Suppressor macrophage (primary cell): ENCODE measurements at places on chromosomes 3 and 15.

DNA sequence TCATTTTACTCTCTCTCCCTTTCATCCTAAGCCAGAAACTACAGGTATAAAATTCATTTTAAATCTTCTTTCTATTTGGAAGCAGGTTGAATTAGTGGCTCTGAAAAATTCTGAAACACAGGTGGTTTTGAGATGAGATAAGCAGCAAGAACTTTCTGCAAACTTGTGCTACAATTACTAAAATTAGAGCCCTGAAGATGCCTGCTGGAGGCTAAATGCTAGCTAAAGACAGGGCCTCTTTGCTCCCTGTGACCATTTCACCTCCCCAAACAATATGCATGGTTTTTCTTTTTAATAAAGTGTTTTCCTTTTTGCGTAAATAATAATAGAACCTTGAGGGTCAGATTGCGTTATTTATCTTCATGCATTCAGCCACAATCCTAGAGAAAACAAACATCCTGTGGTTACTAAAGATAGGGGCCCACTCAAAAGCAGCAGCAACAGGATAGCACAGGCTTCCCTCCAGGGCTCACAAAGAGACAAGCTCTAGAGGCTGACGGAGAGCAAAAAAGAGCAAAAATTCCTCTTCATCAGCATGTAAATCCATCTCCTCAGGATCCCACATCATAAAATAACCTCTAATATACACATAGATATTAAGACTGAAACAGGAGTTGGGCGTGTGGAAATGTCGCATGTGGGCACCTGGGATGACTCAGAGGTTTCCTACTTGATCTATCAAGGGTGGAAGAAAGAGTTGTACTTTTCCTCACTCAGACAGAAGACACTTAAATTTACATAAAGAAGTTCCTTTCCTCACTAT lies 26.5 kb upstream of the CP start:
- DNase-seq, result no peak

DNA sequence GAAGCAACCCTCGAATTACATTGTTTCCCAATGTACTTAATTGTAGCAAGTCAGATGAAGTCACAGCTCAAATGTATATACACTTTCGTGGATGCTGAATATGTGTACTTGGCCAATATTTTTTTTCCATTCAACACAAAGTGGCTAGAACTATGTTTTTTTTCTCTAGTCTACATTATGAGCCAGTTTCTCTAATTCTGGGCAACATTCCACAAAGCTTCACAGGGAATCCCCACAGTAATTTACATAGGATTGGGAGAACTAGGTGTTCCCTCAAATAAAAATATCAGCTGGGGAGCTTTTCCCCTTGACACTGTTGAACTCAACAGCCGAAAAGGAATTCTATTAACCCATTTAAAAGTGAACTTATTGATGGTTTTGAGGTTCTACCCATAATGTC lies 493.1 kb downstream of the MECOM start:
- DNase-seq, result no peak

DNA sequence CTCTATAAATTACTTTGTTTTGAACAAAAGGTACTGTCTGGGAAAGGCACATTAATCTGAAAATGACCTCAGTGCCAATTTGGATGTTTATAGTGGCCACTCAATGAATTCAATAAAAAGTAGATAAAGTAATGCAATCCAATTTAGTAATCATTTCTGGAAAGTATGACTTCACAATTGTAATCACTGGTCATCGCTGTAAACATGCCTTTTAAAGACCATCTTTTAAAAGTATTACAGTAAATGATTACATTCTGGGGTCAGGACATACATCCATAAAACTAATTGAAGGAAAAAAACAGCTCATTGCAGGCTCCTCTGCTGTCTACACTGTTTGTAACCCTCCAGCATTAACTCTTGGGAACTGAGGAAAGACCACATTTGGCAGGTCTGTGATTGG lies 43.2 kb downstream of the HRH1 start:
- no peak for DNase-seq

DNA sequence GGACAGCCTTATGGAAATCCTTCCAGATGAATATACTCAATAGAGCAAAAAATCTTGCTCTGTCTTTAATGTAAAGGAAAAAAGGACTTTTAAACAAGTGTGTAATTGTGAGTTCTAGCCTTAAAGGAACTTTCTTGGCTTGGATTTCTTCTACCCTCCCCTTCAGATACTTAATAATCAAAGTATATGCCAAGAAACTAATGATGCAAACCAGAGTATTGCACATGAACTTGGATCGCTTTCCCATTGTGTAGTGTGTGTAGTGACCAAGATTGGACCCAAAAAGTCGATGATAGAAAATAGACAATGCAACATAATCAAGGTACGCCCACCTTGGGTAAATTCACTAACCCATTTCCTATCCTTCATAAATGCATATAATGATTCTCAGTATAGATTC lies 123.8 kb downstream of the TIGIT start:
- DNase-seq, result no peak

DNA sequence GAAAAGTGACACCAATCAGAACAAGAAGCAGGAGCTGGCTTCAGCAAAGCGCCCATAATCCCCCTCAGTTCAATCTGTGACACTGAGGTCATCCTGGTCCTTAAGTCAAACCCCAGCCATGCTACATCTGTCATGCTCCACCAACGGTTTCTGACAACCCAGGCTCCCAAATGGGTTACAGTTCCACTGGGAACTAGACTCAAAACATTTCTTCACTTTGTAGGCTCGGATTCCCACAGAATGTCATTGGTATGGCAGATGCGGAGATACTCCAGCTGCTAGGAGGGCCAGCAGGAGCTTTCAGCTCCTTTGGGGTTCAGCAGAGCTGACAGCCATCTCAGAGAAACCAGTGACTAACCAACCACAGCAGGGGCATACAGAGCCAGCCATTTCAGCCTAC lies 48.9 kb downstream of the SUMF1 start:
- DNase-seq, result no peak

DNA sequence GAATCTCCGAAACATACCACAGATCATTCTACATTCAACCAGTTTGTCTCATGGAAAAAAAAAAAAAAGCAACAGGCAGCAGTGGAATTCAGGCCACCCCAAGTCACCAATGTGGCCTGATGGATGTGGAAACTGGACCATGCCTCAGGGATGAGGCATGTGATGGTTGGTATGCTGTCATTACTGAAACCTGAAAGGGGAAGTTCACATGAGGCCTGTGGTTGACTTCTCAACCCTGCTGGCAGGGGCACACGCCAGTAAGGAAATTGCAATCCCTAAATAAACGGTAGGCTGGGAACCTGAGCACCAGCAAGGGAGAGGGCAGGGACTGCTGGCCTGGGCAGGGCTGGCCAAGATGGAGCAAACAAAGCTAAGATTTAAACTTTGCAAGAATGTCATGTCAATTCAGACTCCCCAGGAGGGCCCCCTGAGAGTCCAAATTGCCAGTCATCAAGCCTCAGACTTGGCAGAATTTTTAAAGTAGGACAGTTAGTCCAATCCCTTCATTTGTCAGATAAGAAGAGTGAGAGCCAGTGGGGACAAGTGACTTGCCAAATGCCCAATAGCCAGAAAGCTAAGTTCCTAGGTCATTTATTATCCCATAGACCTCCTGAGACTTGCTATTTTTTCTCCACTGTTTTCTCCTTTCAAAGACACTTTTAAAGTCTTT lies 310.4 kb downstream of the ERC2 start:
- DNase-seq, result peak; percentile 94

- no peak for DNase-seq
Measured at GRCh38 chr3:88589138-88589537, 439.4 kb downstream of the C3orf38 start.

GRCh38 chr3:44968447-44968858 lies 7.5 kb downstream of the ZDHHC3 start:
- DNase-seq, result no peak

DNA sequence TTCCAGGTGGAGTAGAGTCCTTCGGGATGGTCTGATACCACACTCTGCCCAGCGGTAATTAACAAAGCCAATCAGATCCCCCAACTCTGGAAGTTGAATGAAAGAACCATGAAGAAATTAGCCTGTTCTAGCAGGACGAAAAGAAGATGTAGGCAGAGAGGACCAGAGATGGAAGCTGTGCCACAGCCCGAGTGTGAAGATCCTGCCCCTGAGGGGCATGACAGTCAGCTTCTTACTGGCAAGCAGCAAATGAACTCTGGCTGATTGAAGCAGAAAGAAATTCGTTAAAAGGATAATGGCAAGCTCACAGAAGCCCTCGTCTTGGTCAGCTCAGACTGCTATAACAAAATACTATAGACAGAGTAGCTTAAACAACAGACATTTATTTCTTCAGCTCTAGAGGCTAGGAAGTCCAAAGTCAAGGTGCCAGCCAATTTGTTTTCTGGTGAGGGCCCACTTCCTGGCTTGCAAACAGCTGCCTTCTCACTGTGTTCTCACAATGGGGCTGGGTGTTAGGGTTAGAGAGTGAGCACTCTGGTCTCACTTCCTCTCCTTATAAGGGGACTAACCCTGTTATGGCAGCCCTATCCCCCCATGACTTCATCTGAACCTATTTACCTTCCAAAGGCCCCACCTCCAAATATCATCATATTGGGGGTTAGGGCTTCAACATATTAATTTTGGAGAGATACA lies 307.1 kb downstream of the VPS13C start:
- DNase-seq, result no peak

GRCh38 chr15:67563092-67563491 lies 20.6 kb downstream of the MAP2K5 start:
- no peak for DNase-seq
